ENCODE measurements at places on chromosomes 1 and 21.

GRCh38 chr21:34886240-34887104 is 162.6 kb downstream of the RUNX1 start:
- peak; percentile 31 for DNase-seq

- DNase-seq = peak; percentile 92
Observed at GRCh38 chr1:15152318-15153183, 996 bp upstream of the TMEM51 start.

DNA sequence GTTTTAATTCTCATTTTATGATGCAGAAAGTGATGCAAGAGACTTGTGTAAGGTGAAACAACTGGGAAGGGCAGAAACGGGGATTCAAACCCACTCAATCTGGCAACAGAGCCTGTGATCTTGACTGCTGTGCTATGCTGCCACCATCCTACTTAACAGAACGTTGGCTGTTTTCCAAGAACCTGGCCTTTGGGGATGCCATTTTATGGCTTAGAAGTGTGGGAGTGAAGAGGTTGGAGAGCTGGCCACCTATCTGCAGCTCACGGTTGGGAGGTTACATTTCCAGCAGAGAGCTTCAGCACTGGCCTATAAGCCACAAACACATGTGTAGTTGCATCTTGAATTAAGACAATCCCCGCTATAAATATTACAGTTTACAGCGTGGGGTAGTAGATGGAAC is 235.3 kb downstream of the PRDM2 start:
- no peak for DNase-seq

GRCh38 chr1:26022404-26022779 is 817 bp downstream of the EXTL1 start:
- DNase-seq = no peak

DNA sequence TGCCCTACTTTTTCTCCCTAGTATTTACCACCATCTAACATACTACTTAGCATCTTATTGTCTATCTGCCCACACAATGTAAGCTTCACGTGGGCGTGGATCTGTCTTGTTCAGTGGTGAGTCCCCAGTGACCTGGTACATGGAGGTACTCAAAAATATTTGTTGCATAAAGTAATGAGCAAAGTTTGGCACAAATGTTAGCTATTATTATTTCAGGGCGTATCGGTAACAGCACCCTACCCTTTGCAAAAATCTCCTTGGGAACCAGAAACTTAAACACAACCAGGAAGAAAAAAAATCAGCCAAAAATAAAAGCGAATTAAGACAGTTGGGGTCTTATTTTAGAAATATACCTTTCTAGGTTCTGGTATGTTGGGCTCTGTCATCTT is 454 bp upstream of the NENF start:
- DNase-seq = no peak

- DNase-seq = no peak
Observed at GRCh38 chr1:153259387-153259786, at the start of gene LORICRIN. TSS of gene LORICRIN (plus strand) at chr1:153259687. CDS start at chr1:153260950, 1,263 bp downstream.

GRCh38 chr1:202011994-202012393 is 1.6 kb downstream of the ELF3 start:
- no peak for DNase-seq

DNA sequence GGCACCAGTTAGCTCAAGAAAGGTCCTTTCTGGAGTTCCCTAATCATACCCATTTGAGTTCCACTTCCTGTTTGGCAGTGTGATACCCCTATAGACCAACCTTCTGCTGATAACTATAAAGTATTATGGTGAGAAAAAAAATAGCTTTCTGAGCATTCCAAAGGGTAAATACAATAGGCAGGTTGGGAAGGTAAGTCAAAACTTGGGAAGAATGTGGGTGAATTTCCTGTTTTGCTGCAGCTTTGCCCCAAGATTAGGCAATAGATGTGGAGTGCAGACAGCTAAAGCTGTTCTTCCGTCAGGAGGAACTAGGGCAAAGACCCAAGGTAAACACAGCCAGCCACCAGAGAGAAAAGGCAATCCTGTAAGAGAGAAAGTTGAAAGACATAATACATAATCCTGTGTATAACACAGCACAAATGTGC is 49.9 kb upstream of the GUCA2A start:
- DNase-seq = no peak

DNA sequence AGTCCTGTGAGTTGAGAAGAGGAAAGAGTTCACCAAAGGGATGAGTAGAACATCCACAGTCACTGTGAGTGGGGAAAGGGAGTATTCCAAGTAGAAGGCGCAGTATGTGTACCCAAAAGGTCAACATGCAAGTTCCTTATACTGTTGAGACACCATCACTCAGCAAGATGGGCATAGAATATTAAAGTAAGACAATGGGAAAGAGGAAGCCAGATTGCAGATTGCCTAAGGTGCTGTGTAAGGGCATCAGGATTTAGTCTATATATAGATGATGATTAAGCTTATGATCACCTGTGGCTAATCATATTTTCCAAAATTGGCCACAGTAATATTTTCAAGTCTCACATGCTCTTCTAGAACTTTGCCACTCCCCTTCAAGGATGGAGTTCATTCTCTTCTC is 120.1 kb upstream of the CAMK1G start:
- no peak for DNase-seq

- no peak for DNase-seq
Observed at GRCh38 chr1:220342853-220343252, 70.6 kb upstream of the RAB3GAP2 start.

GRCh38 chr1:208604295-208604694 is 360.1 kb upstream of the PLXNA2 start:
- no peak for DNase-seq

GRCh38 chr1:166172106-166172505 is 5.3 kb upstream of the FAM78B start:
- DNase-seq = no peak

DNA sequence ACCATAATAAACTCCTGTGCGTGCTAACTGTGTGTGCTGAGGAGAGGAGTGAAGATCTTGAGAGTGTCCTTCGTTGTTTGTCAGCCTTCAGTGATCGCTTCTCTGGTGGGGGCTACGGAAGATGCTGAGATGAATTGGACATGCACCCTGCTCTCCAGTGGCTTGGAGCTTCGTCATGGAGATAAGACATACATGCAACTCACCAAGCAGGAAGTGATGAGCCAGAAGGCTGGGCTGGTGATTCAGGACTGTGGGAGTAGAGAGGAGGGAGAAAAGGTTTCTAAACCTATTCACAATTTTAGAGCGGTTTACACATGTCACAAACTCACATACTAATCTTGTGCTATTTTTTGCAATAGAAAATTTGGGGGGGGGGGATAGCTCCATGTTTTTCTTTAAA is 128.9 kb upstream of the ADAR start:
- no peak for DNase-seq

- no peak for DNase-seq
Observed at GRCh38 chr1:20141001-20141400, 1.9 kb downstream of the PLA2G2F start.

GRCh38 chr1:52738893-52739292 is 12.6 kb downstream of the ZYG11B start:
- no peak for DNase-seq

- DNase-seq = no peak
Observed at GRCh38 chr1:7616953-7617352, 154.1 kb upstream of the VAMP3 start.

Data from brain (organoid and tissue), 16 donors.